ENCODE measurements at places on chromosomes 1 and 21. TPM values are rescaled to one million over a fixed set of nuclear protein-coding genes. Genes with fewer than 3 reads are reported as not detected.
A peak's percentile ranks its signal among the peaks of the same experiment; 100 is the strongest.

LORICRIN gene
- not detected for total RNA-seq

MEX3A gene
- total RNA-seq, result 12.3 TPM

GRCh38 chr1:99557546-99558202, 88.2 kb upstream of the PALMD start:
- H3K36me3 ChIP-seq, result no peaks in the 10 kb centered on the region
- no peaks in the 10 kb centered on the region for H3K4me1 ChIP-seq
- no peak for DNase-seq
- no peak overlapping the region for H3K27ac ChIP-seq
- no peaks in the 10 kb centered on the region for H3K27me3 ChIP-seq

- H3K27me3 ChIP-seq, result peaks cover 3% of the 10 kb centered on the region
- H3K36me3 ChIP-seq, result no peaks in the 10 kb centered on the region
- H3K4me1 ChIP-seq, result peaks cover 22% of the 10 kb centered on the region
- H3K4me3 ChIP-seq, result no peak overlapping the region
These were observed 60.3 kb upstream of the LRRC8D start for GRCh38 chr1:89760496-89760895.

- H3K4me3 ChIP-seq, result no peak overlapping the region
- no peaks in the 10 kb centered on the region for H3K27me3 ChIP-seq
- H3K27ac ChIP-seq, result no peak overlapping the region
- H3K36me3 ChIP-seq, result no peaks in the 10 kb centered on the region
- peak; percentile 29 for DNase-seq
These were observed 37.9 kb upstream of the RHOU start for GRCh38 chr1:228697207-228698016.

- no peak for DNase-seq
- no peak overlapping the region for H3K4me3 ChIP-seq
- no peaks in the 10 kb centered on the region for H3K4me1 ChIP-seq
These were observed 76.1 kb upstream of the CNIH3 start for GRCh38 chr1:224539971-224540370.

DNA sequence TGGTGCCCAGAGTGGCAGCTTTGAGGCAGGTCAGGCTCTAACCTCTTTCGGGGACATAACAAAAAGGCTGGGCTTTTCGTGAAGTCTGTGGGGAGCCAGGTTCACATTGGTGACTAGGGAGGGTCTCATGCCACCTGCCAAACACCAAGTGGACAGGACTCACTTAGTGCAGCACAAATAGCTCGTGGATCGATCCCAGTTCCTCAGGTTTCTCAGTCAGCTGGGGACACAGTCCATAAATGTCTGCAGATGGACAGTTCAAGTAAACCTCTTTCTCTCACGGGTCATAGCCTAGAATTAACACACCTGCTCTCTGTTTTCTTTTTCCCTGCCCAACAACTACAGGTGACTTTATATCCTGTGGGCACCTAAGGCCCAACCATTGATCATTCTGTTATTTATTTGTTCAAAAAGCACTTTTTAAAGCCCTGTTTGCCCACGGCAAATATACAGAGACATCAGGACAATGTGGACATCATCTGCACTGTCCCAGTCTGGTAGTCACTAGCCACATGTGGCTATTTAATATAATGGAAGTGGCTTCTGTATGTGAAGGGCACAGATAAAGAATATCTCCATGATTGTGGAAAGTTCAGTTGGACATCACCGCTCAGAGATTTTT, 53.5 kb downstream of the CAPN2 start:
- peaks cover 6% of the 10 kb centered on the region for H3K4me1 ChIP-seq
- no peaks in the 10 kb centered on the region for H3K27me3 ChIP-seq
- H3K27ac ChIP-seq, result peak overlapping the region; percentile 31
- DNase-seq, result no peak
- peaks cover 60% of the 10 kb centered on the region for H3K36me3 ChIP-seq

DNA sequence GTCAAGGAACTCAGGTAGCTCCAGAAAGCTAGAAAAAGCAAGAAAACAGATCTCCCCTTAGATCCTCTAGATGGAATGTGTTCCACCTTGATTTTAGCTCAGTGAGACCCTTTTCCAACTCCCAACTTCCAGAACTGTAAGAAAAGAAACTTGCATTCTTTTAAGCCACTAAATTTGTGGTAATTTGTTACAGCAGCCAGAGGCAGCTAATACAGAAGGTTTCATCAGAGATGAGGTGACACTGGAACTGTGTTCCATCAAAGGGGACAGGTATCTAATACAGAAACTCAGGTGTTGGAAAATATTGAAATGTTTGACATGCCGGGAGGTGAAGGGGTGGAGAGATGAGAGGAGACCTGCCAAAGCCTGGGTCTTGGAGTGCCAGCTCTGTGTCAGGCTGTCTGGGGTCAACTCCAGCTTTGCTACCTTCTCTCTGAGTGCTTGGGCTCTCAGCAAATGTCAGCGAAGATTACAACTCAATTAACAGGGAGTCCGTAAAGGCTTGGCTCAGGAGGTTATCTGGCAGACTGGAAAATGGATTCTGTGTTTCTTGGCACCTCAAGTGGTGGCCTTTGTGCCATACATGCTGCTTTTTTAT, 71.3 kb downstream of the PLPP3 start:
- H3K27ac ChIP-seq, result no peak overlapping the region
- no peaks in the 10 kb centered on the region for H3K27me3 ChIP-seq
- no peak overlapping the region for H3K4me3 ChIP-seq
- peaks cover 28% of the 10 kb centered on the region for H3K4me1 ChIP-seq

All from spinal cord (tissue), 10 donors.